Kasumi-1 (cell line): ENCODE measurements at places on chromosomes 6 and 20.

- no peak for DNase-seq
Measured at GRCh38 chr6:167683028-167683862, 143.5 kb upstream of the AFDN start.

- no peak for DNase-seq
Measured at GRCh38 chr6:40887792-40888340, 151.2 kb downstream of the UNC5CL start.

- DNase-seq: peak; percentile 54
Measured at GRCh38 chr6:95364016-95364604, 213.2 kb upstream of the MANEA start.

DNA sequence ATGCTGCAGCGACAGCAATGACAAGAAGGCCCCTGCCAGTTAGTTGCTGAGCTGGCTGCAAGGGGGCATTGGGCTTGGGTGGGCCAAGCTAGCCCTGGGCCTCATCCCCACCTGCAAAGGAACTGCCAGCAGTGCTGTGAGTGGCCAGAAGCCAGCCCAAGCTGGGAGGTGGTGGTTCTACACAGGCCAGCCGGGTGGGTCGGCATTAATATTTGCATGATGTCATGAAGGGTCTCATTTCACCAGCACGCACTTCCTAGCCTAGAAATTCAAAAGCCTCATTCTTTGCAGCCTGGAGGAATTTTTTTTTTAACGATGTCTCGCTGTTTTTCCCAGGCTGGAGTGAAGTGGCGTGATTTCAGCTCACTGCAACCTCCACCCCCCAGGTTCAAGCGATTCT is 62.0 kb downstream of the IYD start:
- DNase-seq: no peak

GRCh38 chr6:84526631-84527030 is 237.8 kb downstream of the TBX18 start:
- peak; percentile 50 for DNase-seq

- DNase-seq: no peak
Measured at GRCh38 chr6:23334360-23334759, 765.0 kb downstream of the HDGFL1 start.

- DNase-seq: no peak
Measured at GRCh38 chr20:25308671-25309394, 60.9 kb downstream of the PYGB start.

DNA sequence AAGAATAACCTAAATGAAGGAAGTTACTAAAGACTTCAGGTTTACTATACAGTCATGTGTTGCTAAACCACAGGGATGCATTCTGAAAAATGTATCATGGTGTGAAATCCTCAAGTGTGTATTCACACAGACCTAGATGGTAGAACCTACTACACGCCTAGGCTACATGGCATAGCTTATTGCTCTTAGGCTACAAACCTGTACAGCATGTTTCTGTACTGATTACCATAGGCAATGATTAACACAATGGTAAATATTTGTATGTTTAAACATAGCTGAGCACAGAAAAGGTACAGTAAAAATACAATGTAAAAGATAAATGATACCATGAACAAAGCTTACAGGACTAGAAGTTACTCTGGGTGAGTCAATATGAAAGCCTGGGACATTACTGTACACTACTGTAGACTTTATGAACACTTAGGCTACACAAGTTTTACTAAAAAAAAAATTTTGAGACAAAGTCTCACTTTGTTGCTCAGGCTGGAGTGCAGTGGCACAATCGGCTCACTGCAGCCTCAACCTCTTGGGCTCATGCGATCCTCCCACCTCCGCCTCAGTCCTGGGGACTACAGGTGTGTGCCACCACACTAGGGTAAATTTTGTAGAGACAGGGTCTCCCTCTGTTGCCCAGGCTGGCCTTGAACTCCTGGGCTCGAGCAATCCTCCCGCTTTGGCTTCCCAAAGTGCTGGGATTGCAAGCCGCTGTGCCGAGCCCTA is 36.0 kb downstream of the ADNP start:
- no peak for DNase-seq

- no peak for DNase-seq
Measured at GRCh38 chr6:106470811-106471210, 110.3 kb downstream of the CRYBG1 start.

DNA sequence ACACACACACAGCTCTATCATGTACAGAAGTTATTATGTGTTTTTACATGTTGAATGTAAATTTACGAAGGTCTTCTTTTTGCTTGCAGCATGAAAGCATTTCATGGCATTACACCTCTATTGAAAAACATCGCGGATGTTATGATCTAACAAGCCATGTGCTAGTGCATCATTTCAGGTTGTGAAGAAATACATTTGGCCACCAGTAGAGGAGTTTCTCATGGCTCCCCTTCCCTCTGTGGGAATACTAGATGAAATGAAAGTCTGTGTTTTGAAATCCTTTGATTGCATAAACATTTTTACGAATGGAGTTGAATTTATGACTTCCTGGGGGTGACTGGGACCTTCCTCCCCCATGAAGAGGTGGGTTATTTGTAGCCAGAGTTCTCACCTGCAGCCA is 17.7 kb downstream of the MAS1 start:
- no peak for DNase-seq

- DNase-seq: no peak
Measured at GRCh38 chr20:9179193-9179802, 110.4 kb downstream of the PLCB4 start.

DNA sequence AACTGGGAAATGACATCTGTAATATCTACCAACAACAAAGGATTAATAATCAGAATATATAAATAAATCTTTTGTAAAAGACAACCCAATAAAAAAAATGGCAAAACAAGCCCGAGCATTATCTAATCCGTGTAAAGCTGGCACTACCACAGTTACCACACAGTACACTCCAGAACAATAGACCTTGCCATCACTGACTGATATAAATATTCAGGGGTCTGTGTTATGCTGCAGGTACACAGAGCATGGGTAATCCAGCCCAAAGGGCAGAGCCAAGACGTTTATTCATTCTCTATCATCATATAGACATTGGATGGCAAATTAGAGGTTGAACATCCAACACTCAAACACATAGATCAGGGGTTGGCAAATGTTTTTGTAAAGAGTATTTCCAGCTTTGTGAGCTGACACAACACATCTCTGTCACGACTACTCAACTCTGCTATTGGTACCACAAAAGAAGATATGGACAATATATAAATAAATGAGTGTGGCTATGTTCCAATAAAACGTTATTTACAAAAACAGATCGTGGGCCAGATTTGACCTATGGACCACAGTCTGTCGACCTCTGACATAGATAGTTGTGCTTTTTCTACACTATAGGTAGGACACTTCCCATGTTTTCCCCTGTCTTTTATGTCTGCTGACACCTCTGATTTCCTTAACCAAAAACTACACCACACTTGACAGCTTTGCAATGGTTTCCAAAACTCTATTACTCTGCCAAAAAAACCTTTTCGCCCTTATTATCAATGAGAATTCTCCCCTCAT is 4.5 kb downstream of the NCOA6 start:
- DNase-seq: no peak

DNA sequence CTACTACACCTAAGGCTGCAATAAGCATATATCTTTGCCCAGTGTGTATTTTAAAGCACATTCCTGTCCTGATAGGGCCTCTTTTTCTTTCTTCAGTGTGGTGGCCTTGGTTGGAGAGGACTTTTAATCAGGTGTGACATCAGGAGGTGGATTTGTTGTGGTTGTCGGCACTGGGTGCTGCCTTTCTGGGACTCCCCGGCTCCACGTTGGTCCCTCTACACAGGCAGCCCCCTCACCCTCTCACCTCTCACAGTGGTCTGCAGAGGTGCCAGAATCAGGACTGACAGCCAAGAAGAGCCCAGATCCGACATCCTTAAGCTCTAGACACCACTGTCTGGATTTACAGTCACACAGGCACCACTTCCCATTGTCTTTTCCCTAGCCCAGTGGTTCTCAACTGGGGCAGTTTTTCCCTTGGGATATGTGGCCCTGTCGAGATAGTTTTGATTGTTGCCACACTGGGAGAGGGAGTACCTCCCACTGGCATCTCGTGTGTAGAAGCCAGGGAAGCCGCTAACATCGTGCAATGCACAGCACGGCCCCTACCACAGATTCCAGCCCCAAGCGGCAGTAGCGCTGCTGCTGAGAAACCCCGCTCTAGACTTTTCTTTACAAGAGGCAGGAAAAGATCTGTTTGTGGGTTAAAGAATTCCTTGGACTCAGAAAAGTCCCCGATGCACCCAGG is 314.1 kb downstream of the QKI start:
- DNase-seq: no peak

DNA sequence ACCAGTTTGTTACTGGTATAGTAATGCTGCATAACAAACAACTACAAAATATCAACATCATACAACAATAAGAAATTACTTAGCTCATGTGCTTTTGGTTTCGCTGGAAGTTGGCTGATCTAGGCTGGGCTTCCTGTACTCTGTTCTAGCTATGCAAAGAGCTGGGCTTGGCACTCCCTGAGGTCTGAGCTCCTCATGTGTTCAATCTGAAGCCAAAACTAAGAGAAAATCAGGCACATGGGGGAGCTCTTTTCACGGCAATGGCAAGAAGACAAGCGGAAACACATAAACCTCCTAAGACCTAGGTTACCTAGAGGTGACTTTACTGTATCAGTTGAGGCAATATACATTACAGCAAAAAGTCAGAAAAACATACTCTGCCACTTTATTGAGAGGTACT is 574.2 kb downstream of the KHDRBS2 start:
- DNase-seq: no peak

- no peak for DNase-seq
Measured at GRCh38 chr6:89643406-89643805, 4.9 kb upstream of the LYRM2 start.

- no peak for DNase-seq
Measured at GRCh38 chr6:111805511-111806164, 67.6 kb downstream of the FYN start.

DNA sequence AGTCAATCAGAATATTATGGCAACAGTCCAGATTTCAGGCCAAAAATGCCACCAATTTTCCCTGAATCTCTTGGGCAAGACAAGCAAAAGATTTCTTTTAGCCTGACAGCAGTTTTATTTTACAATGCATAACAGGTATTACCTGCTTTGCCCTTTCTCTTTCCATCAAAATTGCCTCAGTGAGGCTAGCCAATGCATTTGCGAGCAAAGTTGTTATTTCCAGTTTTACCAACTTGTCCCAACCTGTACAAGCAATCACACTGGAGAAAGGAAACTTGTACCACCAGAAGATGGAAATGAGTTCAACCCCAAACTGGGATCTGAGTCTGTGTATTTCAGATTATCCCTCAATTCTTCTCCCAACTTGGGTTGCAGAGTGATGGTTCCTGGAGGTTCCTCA is 279.9 kb upstream of the CDYL start:
- no peak for DNase-seq
